T-cell (primary cell): ENCODE measurements at places on chromosomes 7 and 10.

- H3K27me3 ChIP-seq: no peaks in the 10 kb centered on the region
- H3K4me1 ChIP-seq: no peaks in the 10 kb centered on the region
- no peak overlapping the region for H3K4me3 ChIP-seq
- no peak overlapping the region for H3K27ac ChIP-seq
Measured at GRCh38 chr10:103954543-103954942, 12.4 kb upstream of the SLK start.

- H3K27ac ChIP-seq: no peak overlapping the region
- no peaks in the 10 kb centered on the region for H3K4me1 ChIP-seq
- peaks cover 11% of the 10 kb centered on the region for H3K36me3 ChIP-seq
- no peaks in the 10 kb centered on the region for H3K27me3 ChIP-seq
Measured at GRCh38 chr10:90887555-90887954, 15.8 kb downstream of the RPP30 start.

- H3K27ac ChIP-seq: no peak overlapping the region
- DNase-seq: no peak
- no peaks in the 10 kb centered on the region for H3K36me3 ChIP-seq
- no peaks in the 10 kb centered on the region for H3K4me1 ChIP-seq
- no peak overlapping the region for H3K4me3 ChIP-seq
Measured at GRCh38 chr7:91054374-91054773, 209.9 kb upstream of the FZD1 start.

DNA sequence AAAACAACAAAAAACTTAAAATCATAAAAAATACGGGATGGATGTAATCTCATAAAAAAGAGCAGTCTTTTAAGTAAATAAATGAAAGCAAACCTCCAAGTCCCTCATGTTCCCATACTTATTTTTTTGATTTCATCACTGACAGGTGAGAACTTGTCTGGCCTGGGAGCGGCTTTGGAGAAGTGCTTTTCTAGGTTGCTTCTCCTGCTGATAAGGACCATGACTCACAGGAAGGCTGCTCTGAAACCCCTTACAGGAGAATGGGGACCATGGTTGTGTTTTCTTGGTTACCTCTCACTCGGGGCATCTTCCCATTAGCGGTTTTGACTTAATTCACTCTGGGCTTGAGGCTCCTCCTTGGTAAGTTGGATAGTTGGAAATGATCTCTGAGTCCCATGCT is 237.4 kb downstream of the CAMK1D start:
- no peak overlapping the region for H3K27ac ChIP-seq
- H3K4me3 ChIP-seq: no peak overlapping the region
- no peaks in the 10 kb centered on the region for H3K36me3 ChIP-seq

DNA sequence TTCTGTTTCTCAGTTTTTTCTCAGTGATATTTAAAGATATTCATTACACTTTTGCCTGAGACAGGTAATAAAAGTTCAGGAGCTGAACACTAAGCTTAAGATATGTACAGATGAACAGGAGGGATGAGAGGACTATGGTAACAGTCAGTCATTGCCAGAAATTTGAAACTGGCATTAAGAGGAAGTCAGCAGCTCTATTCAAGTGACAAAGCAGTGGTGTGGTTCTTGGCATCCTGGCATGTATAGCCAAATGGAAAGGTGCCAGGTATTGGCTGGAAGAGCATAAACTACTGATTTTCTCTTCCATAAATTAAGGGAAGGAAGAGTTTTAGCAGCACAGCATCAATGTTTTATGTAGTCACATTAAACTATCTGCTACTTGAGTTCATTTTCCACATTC is 22.7 kb downstream of the HOXA1 start:
- H3K4me1 ChIP-seq: no peaks in the 10 kb centered on the region
- H3K36me3 ChIP-seq: no peaks in the 10 kb centered on the region
- H3K4me3 ChIP-seq: no peak overlapping the region
- no peaks in the 10 kb centered on the region for H3K27me3 ChIP-seq
- no peak overlapping the region for H3K27ac ChIP-seq

DNA sequence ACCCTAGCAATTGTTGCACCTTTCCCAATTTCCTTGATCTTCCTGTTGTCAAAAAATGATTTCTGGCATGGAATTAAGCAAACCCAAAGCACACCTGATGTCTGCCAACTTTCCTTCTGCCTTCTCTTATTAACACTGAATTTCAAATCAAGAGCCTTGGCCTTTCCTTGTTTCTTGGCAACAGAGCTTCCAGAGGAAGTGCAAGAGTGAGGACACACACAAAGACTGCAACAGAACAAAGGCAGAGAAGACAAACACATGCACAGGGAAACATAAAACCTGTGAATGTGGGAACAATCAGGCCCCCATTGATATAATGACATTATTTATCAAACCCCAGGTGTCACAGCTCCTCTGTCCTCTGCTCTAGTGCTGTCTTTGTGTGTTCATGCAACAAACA is 73.0 kb upstream of the IL6 start:
- H3K27ac ChIP-seq: no peak overlapping the region
- no peak for DNase-seq
- peaks cover 5% of the 10 kb centered on the region for H3K27me3 ChIP-seq
- H3K4me1 ChIP-seq: no peaks in the 10 kb centered on the region
- no peaks in the 10 kb centered on the region for H3K36me3 ChIP-seq

GRCh38 chr7:126589068-126589684 is 663.6 kb downstream of the GRM8 start:
- no peak overlapping the region for H3K27ac ChIP-seq
- H3K4me3 ChIP-seq: no peak overlapping the region
- no peak for DNase-seq
- no peaks in the 10 kb centered on the region for H3K36me3 ChIP-seq
- no peaks in the 10 kb centered on the region for H3K4me1 ChIP-seq

DNA sequence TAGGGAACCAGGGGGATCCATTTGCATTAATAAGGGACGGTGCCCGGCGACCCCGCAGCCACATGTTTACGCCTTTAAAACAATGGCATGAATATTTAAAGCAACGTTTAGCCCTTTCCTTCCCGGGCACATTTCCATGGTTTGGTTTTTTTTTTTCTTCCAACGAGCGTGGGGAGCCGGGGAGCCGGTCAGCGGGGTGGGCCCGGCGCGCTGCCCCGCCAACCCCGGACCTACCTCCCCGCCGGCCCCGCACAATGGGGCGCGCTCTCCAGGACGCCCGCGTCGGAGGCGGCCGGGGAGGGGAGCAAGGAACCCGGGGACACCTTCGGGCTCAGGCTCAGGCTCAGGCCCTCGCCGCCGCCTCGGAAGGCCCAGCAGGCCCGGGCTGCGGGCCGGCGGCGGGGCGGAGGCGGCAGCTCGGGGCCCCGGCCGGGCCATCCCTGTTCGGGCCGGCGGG is 1.0 kb downstream of the SEPHS1 start:
- DNase-seq: no peak
- peaks cover 18% of the 10 kb centered on the region for H3K4me1 ChIP-seq
- H3K27me3 ChIP-seq: no peaks in the 10 kb centered on the region
- H3K4me3 ChIP-seq: peak overlapping the region; percentile 45

- H3K27me3 ChIP-seq: no peaks in the 10 kb centered on the region
- H3K4me1 ChIP-seq: peaks cover 6% of the 10 kb centered on the region
- no peak for DNase-seq
Measured at GRCh38 chr10:77043420-77043763, 594.2 kb downstream of the KCNMA1 start.

GRCh38 chr10:80468002-80468401 is 13.9 kb downstream of the TSPAN14 start:
- peak; percentile 58 for DNase-seq
- H3K27ac ChIP-seq: peak overlapping the region; percentile 82
- peaks cover 81% of the 10 kb centered on the region for H3K4me1 ChIP-seq
- no peaks in the 10 kb centered on the region for H3K36me3 ChIP-seq
- H3K27me3 ChIP-seq: no peaks in the 10 kb centered on the region
- peak overlapping the region; percentile 74 for H3K4me3 ChIP-seq

DNA sequence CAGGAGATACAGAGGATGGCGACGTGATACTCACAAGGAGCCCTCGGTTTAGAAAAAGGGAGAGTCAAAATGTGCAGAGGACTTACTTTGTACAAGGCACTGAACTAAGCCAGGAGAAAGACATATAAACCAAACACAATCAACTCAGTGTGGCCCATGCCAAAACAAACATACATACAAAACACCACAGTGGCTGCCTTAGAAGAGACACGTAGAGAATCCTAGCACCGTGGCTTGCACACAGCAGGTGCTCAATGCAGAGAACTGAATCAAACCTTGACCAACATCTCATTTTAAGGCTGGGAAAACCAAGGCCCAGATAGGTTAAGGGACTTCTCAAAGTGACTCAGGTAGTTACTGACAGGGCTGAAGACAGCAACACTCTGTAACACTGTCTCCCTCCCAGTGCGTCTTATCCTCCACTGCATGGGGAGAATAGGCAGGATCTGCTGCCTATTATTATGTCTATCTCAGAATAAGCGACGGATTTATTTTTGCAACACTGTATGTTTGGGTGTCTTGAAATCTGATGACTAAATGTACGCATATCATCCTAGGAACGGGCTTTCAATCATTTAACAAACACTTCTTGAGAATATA is 11.0 kb downstream of the SORBS1 start:
- H3K27me3 ChIP-seq: peaks cover 16% of the 10 kb centered on the region
- H3K4me1 ChIP-seq: no peaks in the 10 kb centered on the region
- no peak overlapping the region for H3K27ac ChIP-seq
- H3K4me3 ChIP-seq: no peak overlapping the region
- no peak for DNase-seq
- no peaks in the 10 kb centered on the region for H3K36me3 ChIP-seq

DNA sequence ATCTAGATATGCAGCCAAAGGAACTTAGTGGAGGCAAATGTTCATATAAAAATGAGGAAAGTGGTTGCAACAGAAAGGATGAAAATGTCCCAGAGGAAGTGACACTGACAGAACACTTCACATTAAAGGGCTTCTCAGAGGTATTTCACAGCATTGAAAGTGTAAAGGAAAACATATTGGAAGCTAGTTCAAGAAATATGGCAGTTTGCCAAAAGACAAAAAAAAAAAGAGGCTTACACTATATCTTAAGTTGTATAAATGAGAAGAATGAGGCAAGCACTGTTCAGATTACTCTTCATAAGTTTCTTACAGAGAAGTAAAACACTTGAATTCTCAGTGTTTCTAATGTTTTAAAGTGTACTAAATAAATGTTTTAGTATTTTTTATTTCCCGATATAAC is 20.1 kb downstream of the RUNDC3B start:
- no peaks in the 10 kb centered on the region for H3K4me1 ChIP-seq
- DNase-seq: no peak
- H3K36me3 ChIP-seq: no peaks in the 10 kb centered on the region
- H3K27me3 ChIP-seq: no peaks in the 10 kb centered on the region

GRCh38 chr10:79487296-79488194 is 24.8 kb upstream of the EIF5AL1 start:
- DNase-seq: peak; percentile 10
- H3K27me3 ChIP-seq: no peaks in the 10 kb centered on the region
- H3K4me3 ChIP-seq: no peak overlapping the region

DNA sequence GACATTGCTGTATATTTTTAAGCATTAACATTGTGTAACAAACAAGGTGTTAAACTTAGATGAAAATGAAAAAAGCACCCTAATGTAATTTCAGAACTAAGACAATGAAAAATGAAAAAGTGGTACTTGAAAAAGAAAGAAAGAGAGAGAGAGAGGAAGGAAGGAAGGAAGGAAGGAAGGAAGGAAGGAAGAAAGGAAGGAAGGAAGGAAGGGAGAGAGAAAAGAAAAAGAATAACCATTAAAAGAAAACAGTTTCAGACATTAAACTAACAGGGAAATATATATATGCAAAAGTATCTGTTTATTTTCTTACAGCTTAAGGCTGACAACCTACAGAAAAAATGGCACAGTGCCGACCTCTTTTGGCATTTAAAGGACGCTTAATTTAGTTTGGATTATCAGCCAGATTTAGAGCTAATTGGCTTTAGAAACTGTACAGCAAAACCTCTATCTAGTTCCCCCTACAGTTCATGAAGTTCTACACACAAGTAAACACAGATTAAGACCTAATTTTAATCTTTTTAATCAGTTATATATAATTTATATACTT is 13.8 kb downstream of the MTERF1 start:
- no peaks in the 10 kb centered on the region for H3K27me3 ChIP-seq
- H3K27ac ChIP-seq: no peak overlapping the region
- no peak for DNase-seq
- H3K4me1 ChIP-seq: no peaks in the 10 kb centered on the region
- no peak overlapping the region for H3K4me3 ChIP-seq

- no peak overlapping the region for H3K4me3 ChIP-seq
- no peaks in the 10 kb centered on the region for H3K36me3 ChIP-seq
- H3K4me1 ChIP-seq: no peaks in the 10 kb centered on the region
- DNase-seq: no peak
- H3K27me3 ChIP-seq: no peaks in the 10 kb centered on the region
Measured at GRCh38 chr10:76428551-76429367, 997.3 kb downstream of the LRMDA start.

GRCh38 chr10:94018107-94018506 is 24.4 kb downstream of the PLCE1 start:
- H3K27ac ChIP-seq: no peak overlapping the region
- H3K4me3 ChIP-seq: no peak overlapping the region
- DNase-seq: no peak
- H3K36me3 ChIP-seq: no peaks in the 10 kb centered on the region
- no peaks in the 10 kb centered on the region for H3K27me3 ChIP-seq

GRCh38 chr10:78830062-78830975 is 238.4 kb upstream of the ZMIZ1 start:
- no peaks in the 10 kb centered on the region for H3K36me3 ChIP-seq
- no peak overlapping the region for H3K27ac ChIP-seq
- no peaks in the 10 kb centered on the region for H3K4me1 ChIP-seq
- no peaks in the 10 kb centered on the region for H3K27me3 ChIP-seq
- no peak for DNase-seq

GRCh38 chr10:121453160-121453559 is 145.1 kb downstream of the FGFR2 start:
- no peak overlapping the region for H3K27ac ChIP-seq
- no peaks in the 10 kb centered on the region for H3K27me3 ChIP-seq
- H3K36me3 ChIP-seq: no peaks in the 10 kb centered on the region
- H3K4me3 ChIP-seq: no peak overlapping the region

- H3K36me3 ChIP-seq: no peaks in the 10 kb centered on the region
- H3K4me1 ChIP-seq: peaks cover 4% of the 10 kb centered on the region
- H3K27me3 ChIP-seq: peaks cover 51% of the 10 kb centered on the region
- no peak for DNase-seq
Measured at GRCh38 chr10:541041-541440, 148.4 kb downstream of the DIP2C start.

GRCh38 chr7:1621718-1622117 is 48.4 kb upstream of the ELFN1 start:
- no peak for DNase-seq
- no peak overlapping the region for H3K4me3 ChIP-seq
- H3K36me3 ChIP-seq: no peaks in the 10 kb centered on the region
- H3K27me3 ChIP-seq: peaks cover 18% of the 10 kb centered on the region
- no peaks in the 10 kb centered on the region for H3K4me1 ChIP-seq
- no peak overlapping the region for H3K27ac ChIP-seq

GRCh38 chr10:21260066-21260465 is 265.4 kb downstream of the SKIDA1 start:
- no peaks in the 10 kb centered on the region for H3K4me1 ChIP-seq
- H3K27me3 ChIP-seq: no peaks in the 10 kb centered on the region
- no peak overlapping the region for H3K27ac ChIP-seq
- H3K36me3 ChIP-seq: no peaks in the 10 kb centered on the region
- H3K4me3 ChIP-seq: no peak overlapping the region
